Dermis lymphatic vessel endothelial cell (primary cell): ENCODE measurements at places on chromosomes 16 and 17. TPM values are rescaled to one million over a fixed set of nuclear protein-coding genes. Genes with fewer than 3 reads are reported as not detected.

Gene AATK
- 1.3 and 1.7 TPM in 2 replicates for total RNA-seq

Gene RCVRN
- total RNA-seq, result not detected in 2 replicates

Gene COL1A1
- 8.3 and 49.2 TPM in 2 replicates for total RNA-seq

Gene GRAPL
- total RNA-seq, result 35.2 and 71.3 TPM in 2 replicates

Gene ALOX15
- total RNA-seq, result not detected in 2 replicates

Gene NPIPA3
- total RNA-seq, result 0.11 and 0.52 TPM in 2 replicates

Gene GNG13
- total RNA-seq, result not detected in 2 replicates

Gene GAS7
- 6.5 and 9.5 TPM in 2 replicates for total RNA-seq

Gene C1QTNF1
- total RNA-seq, result 3.0 and 10.5 TPM in 2 replicates

Gene FGF11
- 0.17 and 0.22 TPM in 2 replicates for total RNA-seq

Gene PMFBP1
- under 0.01 and 0.11 TPM in 2 replicates for total RNA-seq

Gene HOXB13
- total RNA-seq, result not detected in 2 replicates

Gene SLX4
- 0.98 and 2.1 TPM in 2 replicates for total RNA-seq

Gene TPSD1
- total RNA-seq, result not detected in 2 replicates

Gene TAT
- not detected in 2 replicates for total RNA-seq

Gene TBC1D26
- under 0.01 TPM in 1 of 2 replicates, not detected in the other for total RNA-seq

Gene KRTAP4-11
- total RNA-seq, result not detected in 2 replicates

Gene SEPHS2
- 23.4 and 23.7 TPM in 2 replicates for total RNA-seq

Gene CCL15
- total RNA-seq, result not detected in 2 replicates

Gene TMUB2
- total RNA-seq, result 28.0 and 33.6 TPM in 2 replicates

Gene SLC6A4
- 3.4 and 5.0 TPM in 2 replicates for total RNA-seq

Gene ATP2A1
- 0.17 TPM in 1 of 2 replicates, not detected in the other for total RNA-seq

Gene PRSS21
- 0.65 and 1.1 TPM in 2 replicates for total RNA-seq
